Activated naive CD4-positive, alpha-beta T cell treated with anti-CD3 and anti-CD28 coated beads for 36 hours (primary cell): ENCODE measurements at places on chromosomes 12 and 14. TPM values are rescaled to one million over a fixed set of nuclear protein-coding genes. Genes with fewer than 3 reads are reported as not detected.

The PZP gene
- total RNA-seq: not detected

The DBX2 gene
- total RNA-seq: not detected

The FOXN4 gene
- not detected for total RNA-seq

The C14orf93 gene
- total RNA-seq: 8.3 TPM

The JAG2 gene
- total RNA-seq: 2.9 TPM

GRCh38 chr12:91327889-91328288, 145.3 kb upstream of the DCN start:
- H3K36me3 ChIP-seq: no peaks in the 10 kb centered on the region
- no peaks in the 10 kb centered on the region for H3K4me1 ChIP-seq
- H3K27ac ChIP-seq: no peak overlapping the region
- H3K4me3 ChIP-seq: no peak overlapping the region
- no peak for DNase-seq
- no peaks in the 10 kb centered on the region for H3K27me3 ChIP-seq

- peaks cover 77% of the 10 kb centered on the region for H3K4me1 ChIP-seq
- H3K27me3 ChIP-seq: no peaks in the 10 kb centered on the region
- DNase-seq: peak; percentile 80
- H3K27ac ChIP-seq: peak overlapping the region; percentile 93
- peaks cover 73% of the 10 kb centered on the region for H3K36me3 ChIP-seq
- no peak overlapping the region for H3K4me3 ChIP-seq
These were observed 139.6 kb downstream of the PRKCH start for GRCh38 chr14:61460718-61461611.

- peak overlapping the region; percentile 33 for H3K27ac ChIP-seq
- no peak for DNase-seq
- no peak overlapping the region for H3K4me3 ChIP-seq
- peaks cover 44% of the 10 kb centered on the region for H3K36me3 ChIP-seq
These were observed 52.3 kb downstream of the RAB35 start for GRCh38 chr12:120064054-120064940.

- H3K27me3 ChIP-seq: no peaks in the 10 kb centered on the region
- peaks cover 18% of the 10 kb centered on the region for H3K4me1 ChIP-seq
- DNase-seq: no peak
These were observed at the start of gene CATSPERB for GRCh38 chr14:91731986-91732385. Gene CATSPERB, minus strand, starts transcription at chr14:91732086. Its CDS starts 2,607 bp downstream, at chr14:91729479.

DNA sequence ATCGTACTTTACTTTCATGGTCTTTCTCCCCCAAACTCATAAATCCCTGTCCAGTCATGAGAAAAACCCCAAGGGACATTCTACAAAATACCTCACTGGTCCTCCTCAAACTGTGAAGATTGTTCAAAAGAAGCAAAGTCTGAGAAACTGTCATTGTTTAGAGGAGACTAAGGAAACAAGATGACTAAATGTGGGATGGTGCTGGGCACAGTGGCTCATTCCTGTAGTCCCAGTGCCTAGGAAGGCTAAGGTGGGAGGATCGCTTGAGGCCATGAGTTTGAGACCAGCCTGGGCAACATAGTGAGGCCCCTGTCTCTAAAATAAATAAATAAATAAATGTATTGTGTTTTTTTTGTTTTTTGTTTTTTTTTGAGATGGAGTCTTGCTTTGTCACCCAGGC, 74.2 kb upstream of the SCAF11 start:
- H3K36me3 ChIP-seq: no peaks in the 10 kb centered on the region
- DNase-seq: no peak
- H3K4me1 ChIP-seq: no peaks in the 10 kb centered on the region
- no peak overlapping the region for H3K4me3 ChIP-seq
- no peaks in the 10 kb centered on the region for H3K27me3 ChIP-seq
